ENCODE measurements at places on chromosomes 6 and 20.

GRCh38 chr6:11700118-11700718 lies 78.4 kb downstream of the ADTRP start:
- peak; percentile 3 for DNase-seq

DNA sequence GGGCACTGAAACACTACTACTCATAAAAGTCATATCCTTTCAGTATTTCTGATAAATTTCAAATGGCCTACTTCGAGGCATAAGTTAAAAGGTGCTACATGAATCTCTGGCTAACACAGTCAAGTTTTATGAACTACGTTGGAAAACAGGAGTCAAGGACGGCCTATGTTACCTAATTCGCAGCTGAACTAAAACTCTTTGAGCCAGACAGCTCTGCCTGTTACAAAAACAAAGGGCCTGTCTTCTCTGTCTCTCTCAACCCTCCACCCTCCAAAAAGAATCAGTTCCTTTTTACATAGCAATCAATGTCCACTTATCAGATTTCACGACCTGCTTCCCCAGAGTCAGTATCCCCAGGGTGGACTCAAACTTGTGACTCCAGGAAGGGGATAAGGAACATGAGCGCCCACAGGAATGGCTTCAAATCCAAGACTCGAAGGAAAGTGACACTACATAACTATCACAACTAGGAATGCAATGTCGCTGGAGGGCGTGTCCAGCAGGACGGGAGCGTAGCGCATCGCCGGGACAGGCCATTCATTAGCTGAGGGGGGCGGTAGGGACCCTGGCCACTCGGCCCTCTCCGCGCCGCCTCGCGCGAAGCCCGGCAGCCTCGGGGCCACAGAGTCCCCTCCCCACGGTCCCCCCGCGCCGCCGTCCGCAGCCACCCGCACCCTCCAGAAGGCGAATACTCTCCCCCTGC lies 591 bp downstream of the IBTK start:
- peak; percentile 11 for DNase-seq

DNA sequence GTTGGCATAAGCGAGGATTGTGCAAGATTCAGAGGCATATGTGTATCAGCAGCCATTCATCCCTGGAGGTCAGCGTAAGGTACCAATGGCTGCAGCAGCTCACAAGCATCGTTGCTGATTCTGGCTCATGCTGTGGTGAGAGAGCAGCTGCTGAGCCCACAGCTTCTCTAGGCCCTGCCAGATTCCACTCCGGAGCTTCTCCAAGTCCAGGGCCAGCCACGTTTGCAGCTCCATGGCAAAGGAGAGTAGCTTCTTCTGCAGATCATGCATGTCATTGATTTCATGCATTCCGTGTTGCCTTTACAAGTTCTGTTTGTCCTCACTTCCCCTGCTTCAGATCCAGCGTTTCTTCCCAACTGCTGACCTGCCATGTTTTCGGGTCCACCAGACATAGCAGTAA lies 474.8 kb upstream of the ID4 start:
- DNase-seq, result no peak

DNA sequence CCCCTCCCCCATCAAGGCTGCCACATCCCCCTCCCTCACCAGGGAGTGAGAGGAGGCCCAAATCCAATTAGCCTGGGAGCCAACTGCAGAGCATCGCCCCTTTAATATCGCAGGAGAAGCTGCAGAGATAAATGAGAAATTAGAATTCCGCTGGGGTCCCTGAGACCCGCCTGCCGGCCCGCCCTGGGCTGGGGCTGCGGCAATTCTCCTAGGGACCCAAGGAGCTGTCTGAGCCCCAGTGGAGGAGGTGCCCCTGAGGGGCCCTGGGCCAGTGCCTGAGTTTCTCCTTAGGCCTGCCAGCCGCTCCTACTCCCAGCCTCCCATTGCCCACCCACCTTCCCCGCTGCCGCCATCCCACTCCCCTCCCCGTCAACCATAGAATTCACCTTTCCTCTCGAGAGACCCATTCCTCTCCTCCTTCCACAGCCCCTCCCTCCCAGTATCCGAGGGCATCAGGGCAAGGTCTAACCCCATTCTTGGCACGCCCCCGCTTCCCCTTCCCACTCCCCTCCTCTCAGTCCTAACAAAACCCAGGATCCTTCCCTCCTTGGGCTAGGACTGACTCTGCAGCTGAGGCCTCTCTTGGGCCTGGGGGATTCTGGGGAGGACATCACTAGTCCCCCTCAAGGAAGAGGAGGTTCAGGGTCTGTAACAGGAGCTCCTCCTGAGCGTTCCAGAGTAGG lies 20.0 kb upstream of the CDH22 start:
- DNase-seq, result no peak

GRCh38 chr20:64224351-64225170 lies 31.0 kb upstream of the PCMTD2 start:
- no peak for DNase-seq

DNA sequence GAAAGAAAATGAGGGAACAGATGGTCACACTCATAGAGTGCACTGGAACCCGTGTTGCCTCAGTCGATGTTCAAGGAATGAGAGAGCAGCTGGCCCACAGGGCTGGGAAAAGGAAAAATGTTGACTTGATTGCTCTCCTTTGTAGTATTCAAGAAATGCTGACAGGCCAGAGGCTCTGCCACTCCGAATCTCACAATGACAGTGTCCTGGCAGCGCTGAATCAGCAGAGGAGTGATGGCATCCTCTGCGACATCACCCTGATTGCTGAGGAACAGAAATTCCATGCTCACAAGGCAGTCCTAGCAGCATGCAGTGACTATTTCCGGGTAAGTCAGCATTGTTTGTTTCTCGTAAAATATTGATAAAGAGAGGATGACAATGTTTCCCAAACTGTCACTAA lies 51.3 kb downstream of the KLHL32 start:
- no peak for DNase-seq

DNA sequence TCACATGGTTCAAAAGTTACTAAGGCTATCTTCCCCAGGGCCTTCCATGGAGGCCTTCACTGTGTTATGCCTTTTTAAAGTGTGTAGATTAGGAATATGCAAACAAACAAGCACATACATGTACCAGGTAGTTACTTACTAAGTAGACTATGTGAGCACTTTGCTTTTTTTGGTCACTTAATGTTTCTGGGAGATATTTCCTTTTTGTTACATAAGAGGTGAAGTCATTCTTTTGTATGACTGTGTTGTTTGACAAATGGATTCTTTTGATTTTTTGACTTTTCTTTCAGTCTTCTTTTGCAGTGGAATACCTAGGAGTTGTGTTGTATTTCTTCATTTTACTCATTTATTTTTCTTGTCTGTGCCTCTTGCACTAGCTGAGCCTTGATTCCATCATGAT lies 39.6 kb upstream of the BCAS1 start:
- no peak for DNase-seq

GRCh38 chr6:2464641-2465040 lies 219.2 kb upstream of the GMDS start:
- no peak for DNase-seq

- DNase-seq, result no peak
Measured at GRCh38 chr20:43529051-43529450, 21.6 kb downstream of the L3MBTL1 start.

DNA sequence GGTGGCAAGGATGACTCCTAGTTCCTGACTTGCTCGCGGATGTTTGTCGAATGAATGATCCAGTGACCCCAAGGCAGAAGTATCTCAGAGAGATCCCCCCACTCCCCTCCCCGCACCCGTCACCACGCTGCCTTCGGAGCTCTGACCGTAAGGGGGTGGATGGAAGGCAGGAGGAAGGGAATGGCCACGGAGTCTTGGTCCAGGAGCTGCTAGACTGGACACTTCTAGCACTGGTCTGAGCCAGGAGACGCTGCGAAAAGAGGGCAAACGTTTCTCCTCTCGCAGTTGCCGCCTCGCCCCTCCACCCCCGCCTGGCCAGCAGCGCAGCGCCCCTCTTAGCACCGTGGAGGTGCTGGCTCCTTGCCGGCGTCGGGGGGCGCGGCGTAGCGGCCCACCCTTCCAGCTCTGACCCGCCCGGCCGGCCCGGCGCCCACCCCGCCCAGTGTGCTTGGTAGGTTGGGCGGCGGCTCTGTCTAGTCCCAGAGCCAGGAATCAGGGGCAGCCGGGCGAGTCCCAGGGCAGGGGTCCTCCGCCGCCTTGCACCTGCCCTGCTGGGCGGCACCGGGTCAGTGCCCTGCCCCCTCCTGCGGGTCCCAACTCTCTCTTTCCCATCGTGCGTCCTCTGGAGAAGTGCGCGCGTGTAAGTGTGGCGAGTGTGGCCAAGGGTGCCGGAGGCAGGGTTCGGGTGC lies 2.4 kb upstream of the DBNDD2 start:
- no peak for DNase-seq

DNA sequence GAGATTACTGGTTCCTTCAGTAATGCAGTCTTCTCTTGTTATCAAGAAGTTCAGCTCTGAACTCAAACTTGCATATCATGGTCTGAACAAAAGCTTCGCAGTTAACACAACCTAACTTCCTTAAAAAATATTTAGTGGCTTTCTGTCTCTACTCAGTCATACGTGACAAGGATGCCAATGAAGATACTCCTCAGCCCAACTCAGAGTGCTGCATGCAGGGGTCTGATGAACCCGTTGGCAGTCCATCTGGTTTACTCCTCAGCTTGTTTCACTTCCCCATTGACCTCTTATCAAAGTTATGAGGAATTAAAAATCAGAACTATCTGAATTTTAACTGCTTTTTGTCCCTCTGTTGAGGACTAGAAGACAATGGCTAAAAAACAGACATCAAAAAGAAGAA lies 56.6 kb upstream of the RIN2 start:
- DNase-seq, result no peak

DNA sequence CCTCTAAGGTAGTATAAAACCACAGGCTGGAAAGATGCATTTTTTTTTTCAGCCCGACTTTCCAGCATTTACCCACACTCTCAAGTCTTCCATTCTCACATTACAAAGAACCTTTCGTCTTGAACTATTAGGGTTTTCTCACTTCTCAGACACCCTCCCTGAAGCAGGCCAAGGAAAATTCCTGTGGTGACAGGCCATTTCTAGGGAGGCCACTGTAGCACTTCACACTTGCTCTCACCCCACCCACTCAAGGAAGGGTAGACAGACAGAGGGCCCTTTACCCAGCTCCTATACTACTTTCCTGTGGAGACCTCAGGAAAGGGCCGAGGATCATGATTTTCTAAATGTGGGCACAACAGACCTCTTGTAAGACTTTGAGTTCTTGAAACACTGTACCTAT lies 27.7 kb downstream of the KCNS1 start:
- no peak for DNase-seq

- no peak for DNase-seq
Measured at GRCh38 chr6:167005350-167006159, 6.4 kb downstream of the CEP43 start.

- DNase-seq, result peak; percentile 66
Measured at GRCh38 chr6:79468587-79468986, 68.6 kb downstream of the LCA5 start.

DNA sequence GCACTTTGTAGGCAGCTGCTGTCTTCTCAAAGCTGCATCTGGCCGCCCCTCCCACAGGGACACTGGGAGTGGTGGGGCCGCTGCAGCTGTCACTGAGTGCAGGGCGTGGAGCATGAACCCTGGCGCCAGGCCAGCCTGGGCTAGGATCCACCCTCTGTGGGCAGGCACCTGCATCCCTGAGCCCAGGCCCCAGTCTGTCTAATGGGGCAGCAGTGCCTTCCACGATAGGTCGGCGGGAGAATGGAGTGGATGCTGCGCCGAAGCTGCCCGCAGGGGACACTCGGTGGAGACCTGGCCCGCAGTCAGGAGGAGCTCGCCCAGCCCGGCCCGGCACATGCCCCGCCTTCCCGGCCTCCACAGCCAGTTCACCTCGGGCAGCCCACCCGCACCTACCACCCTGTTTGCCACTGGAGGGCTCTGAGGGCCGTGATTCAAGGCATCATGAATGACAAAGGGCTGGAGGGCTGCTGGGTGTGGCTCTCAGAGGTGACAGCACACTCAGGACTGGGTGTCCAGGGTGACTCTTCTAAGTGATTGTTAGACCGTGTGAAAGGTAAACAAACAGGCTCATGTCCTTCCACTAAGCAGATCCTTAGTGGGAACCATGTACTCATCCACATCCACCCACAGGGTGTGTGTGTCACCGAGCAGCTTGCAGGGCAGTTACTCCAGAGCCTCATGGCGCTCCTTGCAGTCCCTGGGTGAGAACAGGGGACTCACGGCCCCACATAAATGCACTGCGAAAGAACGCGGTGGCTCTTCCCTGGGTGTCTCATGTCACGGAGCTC lies 133.9 kb downstream of the AGPAT4 start:
- DNase-seq, result peak; percentile 3

DNA sequence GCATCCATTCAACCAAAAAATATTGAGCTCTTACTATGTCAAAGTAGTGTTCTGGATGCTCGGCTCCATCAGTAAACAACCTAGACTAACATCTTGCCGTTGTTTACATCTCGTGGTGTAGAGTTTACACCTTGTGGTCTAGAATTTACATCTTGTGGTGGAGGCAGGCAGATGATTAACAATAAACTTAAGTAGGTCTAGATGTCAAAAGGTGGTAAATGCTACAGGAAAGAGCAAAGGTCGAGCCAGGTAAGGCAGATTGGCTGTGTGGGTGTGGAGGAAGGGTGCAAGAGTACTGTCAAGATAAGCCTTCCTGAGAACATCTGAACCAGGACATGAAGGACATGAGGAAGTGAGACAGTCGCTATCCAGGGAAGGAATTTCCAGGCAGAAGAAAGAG lies 88.4 kb upstream of the ESR1 start:
- DNase-seq, result no peak

DNA sequence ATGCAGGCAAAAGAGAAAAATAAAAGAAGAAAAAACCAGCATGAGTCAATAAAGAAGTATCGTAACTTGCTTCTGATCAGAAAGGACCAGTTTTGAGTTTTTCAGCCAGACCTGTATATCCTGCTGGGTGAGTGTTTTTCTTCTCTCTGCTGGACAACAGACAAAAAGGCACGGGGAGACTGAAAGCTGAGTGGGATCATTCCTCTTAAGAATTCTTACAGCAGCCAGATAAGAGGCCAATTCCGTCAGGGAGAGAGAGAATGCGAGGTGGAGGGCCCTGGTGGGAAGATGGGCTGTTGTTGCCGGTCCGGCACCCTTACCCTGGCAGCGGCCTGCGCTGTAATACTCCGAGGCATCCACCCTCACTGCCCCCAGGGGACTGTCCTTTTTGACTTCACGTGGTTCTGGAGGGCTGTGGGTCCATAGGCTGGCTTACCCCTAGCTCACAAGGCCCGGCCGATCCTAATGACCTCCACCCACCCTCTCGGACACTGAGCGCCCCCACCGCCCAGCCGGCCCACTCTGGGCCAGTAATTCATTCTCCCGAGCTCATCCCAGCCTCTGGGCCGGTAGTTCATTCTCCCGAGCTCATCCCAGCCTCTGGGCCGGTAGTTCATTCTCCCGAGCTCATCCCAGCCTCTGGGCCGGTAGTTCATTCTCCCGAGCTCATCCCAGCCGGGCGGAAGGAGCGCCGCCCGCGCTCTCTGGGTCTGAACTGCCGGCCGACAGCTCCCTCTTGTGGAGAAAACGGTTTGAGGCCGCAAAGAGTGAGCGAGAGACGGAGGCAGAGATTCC lies 118.3 kb upstream of the SIRPA start:
- peak; percentile 24 for DNase-seq

GRCh38 chr6:34055223-34055933 lies 90.5 kb downstream of the GRM4 start:
- DNase-seq, result peak; percentile 86

GRCh38 chr6:20916086-20916485 lies 381.8 kb downstream of the CDKAL1 start:
- DNase-seq, result no peak

- DNase-seq, result peak; percentile 90
Measured at GRCh38 chr6:26556263-26557070, 18.3 kb downstream of the HMGN4 start.

- DNase-seq, result no peak
Measured at GRCh38 chr20:41426976-41427375, 60.4 kb upstream of the EMILIN3 start.

Data from NCI-H510A treated with DMSO at 0.1 percent for 48 hours (cell line).